Vein endothelial cell (primary cell): ENCODE measurements at places on chromosomes 2 and 18. TPM values are rescaled to one million over a fixed set of nuclear protein-coding genes. Genes with fewer than 3 reads are reported as not detected.

Gene ASB18
- not detected in 2 replicates for total RNA-seq

Gene COL4A3
- total RNA-seq, result not detected in 2 replicates

Gene MERTK
- total RNA-seq, result 35.0 and 41.8 TPM in 2 replicates

Gene COL6A3
- total RNA-seq, result 4.6 and 25.7 TPM in 2 replicates

Gene XDH
- not detected in 2 replicates for total RNA-seq

Gene CSRNP3
- under 0.01 and 0.19 TPM in 2 replicates for total RNA-seq

Gene CAVIN2
- 335 and 409 TPM in 2 replicates for total RNA-seq

Gene PDE1A
- total RNA-seq, result 1.7 and 4.9 TPM in 2 replicates

Gene AQP12B
- total RNA-seq, result not detected in 2 replicates

Gene CEBPZ
- total RNA-seq, result 32.7 and 44.8 TPM in 2 replicates

Gene SALL3
- not detected in 2 replicates for total RNA-seq

Gene GTF2A1L
- total RNA-seq, result not detected in 2 replicates

Gene TCF23
- total RNA-seq, result not detected in 2 replicates

Gene WBP1
- total RNA-seq, result 29.4 and 39.2 TPM in 2 replicates

Gene SRD5A2
- total RNA-seq, result not detected in 2 replicates

Gene CXCR1
- total RNA-seq, result not detected in 2 replicates

Gene SH3BP4
- total RNA-seq, result 88.2 and 122 TPM in 2 replicates

Gene WNT10A
- not detected in 2 replicates for total RNA-seq

Gene LAMA1
- 0.19 and 0.33 TPM in 2 replicates for total RNA-seq

Gene WDSUB1
- 3.8 and 4.6 TPM in 2 replicates for total RNA-seq

Gene SLC8A1
- 1.6 and 2.3 TPM in 2 replicates for total RNA-seq

Gene KDM3A
- total RNA-seq, result 27.1 and 31.0 TPM in 2 replicates

Gene CCDC85A
- total RNA-seq, result 6.2 and 15.1 TPM in 2 replicates

Gene LPIN2
- 30.2 and 35.9 TPM in 2 replicates for total RNA-seq

Gene POTEC
- not detected in 2 replicates for total RNA-seq

Gene ELOA2
- not detected in 2 replicates for total RNA-seq

Gene DSEL
- total RNA-seq, result 25.1 and 26.8 TPM in 2 replicates

Gene GREB1L
- total RNA-seq, result 6.0 and 12.4 TPM in 2 replicates

Gene IL1R1
- 2.0 and 4.2 TPM in 2 replicates for total RNA-seq

Gene RIT2
- not detected in 2 replicates for total RNA-seq

Gene SPOPL
- total RNA-seq, result 24.7 and 26.1 TPM in 2 replicates

Gene SATB2
- 1.3 and 1.5 TPM in 2 replicates for total RNA-seq

Gene SLC23A3
- 2.3 and 2.6 TPM in 2 replicates for total RNA-seq
